ENCODE measurements at places on chromosomes 6 and 20.

DNA sequence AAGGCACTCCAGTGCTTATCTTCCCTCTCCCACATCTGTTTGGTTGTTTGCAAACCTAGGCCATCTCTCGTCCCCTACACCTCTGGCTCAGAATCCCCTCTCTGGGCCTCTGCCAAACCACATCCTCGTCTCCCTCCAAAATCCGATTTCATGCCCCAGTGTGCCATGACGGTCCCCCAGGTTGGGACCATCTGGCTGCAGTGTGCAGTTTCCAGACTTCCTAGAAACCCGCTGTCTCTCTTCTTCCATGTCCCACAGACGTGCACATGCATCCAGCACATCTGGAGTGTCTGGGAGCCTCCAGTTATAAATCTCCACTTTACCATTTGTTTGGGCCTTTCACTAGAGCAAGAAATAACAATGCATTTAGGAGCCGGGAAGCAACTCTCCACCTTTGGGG, 316.2 kb downstream of the KIF16B start:
- DNase-seq, result no peak

DNA sequence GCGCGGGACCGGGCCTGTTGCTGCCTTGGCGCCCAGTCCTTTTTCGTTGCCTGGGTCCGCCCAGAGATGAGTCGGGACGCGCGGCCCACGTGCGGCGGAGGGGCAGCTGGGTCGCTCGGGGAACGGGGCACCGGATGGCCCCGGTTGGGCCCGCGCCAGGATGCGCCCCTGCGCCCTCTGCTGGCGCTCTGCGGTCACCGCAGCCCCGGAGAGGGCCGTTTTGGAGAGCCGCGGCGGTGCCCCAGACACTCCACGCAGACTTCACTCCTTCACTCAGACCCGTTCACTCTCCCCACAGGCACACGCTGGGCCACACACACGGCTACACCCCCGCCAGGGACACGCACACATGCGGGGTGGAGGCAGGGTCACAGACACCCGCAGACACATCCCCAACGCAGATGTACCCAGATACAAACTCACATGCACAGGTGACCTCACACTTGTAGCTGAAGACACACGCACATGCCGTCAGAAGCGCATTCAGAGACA, 38.8 kb downstream of the SRC start:
- DNase-seq, result peak; percentile 53

DNA sequence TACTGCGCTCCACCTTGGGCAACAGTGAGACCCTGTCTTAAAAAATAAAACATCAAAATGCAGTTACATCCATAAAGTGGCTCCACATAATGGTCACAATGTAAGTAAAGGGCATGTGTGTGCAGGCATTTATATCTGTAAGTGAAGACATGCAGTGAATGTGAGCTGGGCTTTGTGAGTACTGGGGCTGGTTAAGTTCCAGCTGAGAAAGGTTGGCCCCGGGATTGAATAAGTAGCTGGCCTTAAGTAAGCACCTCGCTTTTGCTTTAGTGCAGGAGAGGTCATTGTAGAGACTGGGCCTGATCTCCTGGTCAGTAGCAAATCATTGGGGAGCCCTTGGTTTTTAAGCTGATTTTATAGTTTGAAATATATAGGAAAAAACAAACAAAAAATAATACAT, 8.0 kb downstream of the QKI start:
- no peak for DNase-seq

GRCh38 chr20:62303340-62304226, 786 bp downstream of the ADRM1 start:
- no peak for DNase-seq

- DNase-seq, result no peak
Observed at GRCh38 chr6:5184218-5184617, 76.5 kb downstream of the LYRM4 start.

GRCh38 chr6:150681578-150682395, 82.1 kb downstream of the PLEKHG1 start:
- DNase-seq, result no peak

- DNase-seq, result no peak
Observed at GRCh38 chr6:3230900-3231246, 3.4 kb upstream of the TUBB2B start.

GRCh38 chr6:12875051-12875450, 158.5 kb downstream of the PHACTR1 start:
- DNase-seq, result no peak

GRCh38 chr6:3428700-3429099, 28.1 kb downstream of the SLC22A23 start:
- no peak for DNase-seq

DNA sequence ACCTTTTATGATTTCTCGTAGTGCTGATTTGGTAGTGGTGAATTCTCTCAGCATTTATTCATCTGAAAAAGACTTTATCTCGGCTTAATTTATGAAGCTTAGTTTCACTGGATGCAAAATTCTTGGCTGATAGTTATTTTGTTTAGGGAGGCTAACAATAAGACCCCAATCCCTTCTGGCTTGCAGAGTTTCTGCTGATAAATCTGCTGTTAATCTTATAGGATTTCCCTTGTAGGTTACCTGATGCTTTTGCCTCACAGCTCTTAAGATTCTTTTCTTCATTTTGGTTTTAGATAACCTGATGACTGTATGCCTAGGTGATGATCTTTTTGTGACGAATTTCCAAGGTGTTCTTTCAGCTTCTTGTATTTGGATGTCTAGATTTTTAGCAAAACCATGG, 388.7 kb downstream of the UTRN start:
- DNase-seq, result no peak

DNA sequence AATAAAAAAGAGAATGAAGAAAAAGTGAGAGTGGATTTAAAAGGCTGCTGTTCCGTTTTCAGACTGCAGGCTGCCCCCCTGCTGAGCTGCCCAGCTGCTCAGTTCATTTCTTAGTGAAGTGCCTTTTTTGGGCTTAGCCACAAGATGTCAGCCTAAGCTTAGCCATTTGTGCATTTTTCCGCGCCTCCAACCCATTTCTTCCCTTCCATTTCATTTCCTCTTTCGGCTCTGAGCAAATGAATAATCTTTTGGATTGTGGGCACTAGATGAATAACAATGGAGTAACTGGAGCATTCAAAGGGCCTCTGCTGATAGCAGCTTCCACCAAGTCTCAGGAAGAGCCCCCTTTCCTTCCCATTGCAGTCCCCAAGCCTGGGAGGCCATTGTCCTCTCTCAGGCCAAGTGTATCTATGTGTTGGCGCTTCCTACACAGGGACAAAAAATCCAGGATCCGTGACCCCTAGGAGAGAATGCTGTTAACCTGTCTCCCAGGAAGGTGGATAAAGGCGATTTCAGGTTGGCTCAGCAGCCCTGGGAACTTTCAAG, 83.5 kb upstream of the SPTLC3 start:
- peak; percentile 42 for DNase-seq

- no peak for DNase-seq
Observed at GRCh38 chr6:146357578-146358430, 185.8 kb upstream of the RAB32 start.

GRCh38 chr6:100456908-100457235, 7.8 kb downstream of the SIM1 start:
- DNase-seq, result no peak

- no peak for DNase-seq
Observed at GRCh38 chr20:50328222-50328979, 137.8 kb downstream of the CEBPB start.

DNA sequence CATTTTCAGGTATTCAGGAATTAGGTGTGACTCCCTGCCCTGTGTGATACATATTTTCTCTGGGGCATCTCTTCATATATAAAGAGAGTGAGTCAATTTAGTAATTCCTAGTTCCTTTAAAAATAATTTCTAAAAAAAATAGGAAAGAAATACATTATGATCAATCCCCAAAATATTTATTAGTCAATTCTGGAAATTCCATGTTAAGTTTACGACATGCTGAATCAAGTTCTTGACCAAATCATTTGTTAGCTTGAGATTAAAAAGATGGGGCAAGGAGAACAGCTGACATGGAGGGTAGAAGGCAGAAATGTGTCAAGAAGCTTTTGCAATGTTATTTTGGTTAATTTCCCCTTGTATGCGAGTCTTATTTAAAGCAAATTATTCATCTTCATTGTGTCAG, 22.7 kb upstream of the PRDM1 start:
- no peak for DNase-seq

- DNase-seq, result no peak
Observed at GRCh38 chr6:75230484-75231325, 12.9 kb downstream of the COX7A2 start.

GRCh38 chr6:144123836-144124235, 26.5 kb upstream of the STX11 start:
- DNase-seq, result no peak

DNA sequence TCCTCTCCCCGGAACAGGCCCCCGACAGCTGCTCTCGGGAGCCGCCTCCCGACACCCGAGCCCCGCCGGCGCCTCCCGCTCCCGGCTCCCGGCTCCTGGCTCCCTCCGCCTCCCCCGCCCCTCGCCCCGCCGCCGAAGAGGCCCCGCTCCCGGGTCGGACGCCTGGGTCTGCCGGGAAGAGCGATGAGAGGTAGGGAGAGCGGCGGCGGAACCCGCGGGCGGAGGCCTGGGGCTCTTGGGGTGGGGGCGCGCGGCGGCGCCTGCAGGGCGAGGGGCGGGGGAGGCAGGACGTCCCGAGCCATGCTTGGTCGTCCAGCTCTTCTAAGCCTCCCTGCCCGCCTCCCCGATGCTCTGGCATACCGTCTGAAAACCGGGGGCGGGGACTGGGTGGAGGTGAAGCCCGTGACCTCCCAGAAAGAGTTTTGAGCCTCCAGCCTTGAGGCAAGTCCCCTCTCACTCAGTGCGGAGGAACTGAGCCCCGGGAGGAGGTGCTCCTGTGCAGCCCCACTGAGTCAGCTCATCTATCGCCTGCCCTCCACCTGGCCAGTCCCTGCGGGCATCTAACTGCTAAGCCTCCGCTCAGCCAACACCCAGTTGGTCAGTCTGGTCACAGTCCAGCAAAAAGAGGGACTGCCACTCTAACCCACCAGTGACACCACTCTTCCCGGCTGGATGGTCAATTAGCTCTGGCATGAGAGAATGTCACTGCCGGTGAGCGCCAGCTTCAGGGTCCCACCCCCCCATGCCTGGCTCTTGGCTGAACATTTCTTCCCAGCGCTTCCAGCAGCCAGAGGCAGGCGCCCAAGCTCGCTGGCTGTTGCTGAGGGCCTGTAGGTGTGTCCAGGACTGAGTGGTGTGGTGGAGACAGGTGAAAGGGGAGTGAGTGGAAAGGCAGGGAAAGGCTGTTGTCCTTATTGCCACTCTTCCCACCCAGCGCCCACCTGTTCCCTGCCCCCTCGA, 482 bp downstream of the DDR1 start:
- peak; percentile 67 for DNase-seq

DNA sequence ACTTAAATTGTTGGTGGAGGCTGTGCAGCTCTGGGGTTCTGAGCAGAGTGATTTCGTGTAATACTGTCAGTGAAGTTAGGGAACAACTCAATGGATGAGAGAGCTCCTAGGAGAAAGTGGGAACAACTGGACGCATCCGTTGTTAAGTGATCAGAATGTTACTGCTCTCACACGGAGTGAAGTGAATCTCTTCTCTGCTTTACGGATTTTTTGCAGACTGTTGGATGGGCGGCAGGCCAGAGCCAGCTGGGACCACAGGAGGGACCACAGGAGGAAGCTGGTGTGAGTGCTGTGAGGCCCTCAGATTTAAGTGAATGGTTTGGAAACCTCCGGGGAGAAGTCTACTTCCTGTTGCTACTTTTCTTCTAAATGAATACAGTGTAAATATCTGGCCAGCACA, 23.7 kb upstream of the PPP1R14C start:
- DNase-seq, result no peak

GRCh38 chr6:14294270-14294951, 176.8 kb downstream of the CD83 start:
- no peak for DNase-seq

DNA sequence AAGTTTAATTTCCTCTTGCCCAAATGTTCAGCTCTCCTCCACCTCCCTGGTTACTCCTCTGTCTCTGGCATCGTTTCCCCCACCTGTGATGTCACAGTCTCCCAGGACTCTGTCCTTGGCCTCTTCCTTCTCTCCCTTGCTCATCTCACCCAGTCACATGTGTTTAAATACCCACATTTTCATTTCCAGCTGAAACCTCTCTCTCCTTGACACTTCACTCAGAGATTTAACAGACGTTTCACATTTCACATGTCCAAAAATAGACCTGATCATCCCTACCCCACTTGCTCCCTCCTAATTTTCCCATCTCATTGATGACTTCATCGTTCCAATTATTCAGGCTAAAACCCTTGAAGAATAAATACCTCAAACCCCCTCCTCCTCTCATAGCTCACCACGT, 604.1 kb upstream of the JAG1 start:
- no peak for DNase-seq

DNA sequence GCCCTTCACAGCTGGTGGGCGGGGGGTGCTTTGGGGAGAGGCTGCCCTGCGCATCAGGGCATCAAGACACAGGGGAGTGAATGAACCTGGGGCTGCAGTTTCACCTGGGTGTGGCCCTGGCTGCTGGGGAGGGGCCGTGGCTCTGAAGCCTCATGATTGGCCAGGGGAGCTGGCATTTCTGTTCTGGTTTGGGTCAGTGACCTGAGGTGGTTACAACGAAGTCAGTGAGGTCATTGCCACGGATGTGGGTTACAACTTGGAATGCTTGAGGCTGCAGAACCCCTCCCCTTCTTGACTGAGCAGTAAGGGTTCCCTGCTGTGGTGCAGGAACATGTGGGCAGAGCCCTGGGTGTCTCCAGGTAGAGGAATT, 3.0 kb downstream of the TCEA2 start:
- DNase-seq, result no peak

DNA sequence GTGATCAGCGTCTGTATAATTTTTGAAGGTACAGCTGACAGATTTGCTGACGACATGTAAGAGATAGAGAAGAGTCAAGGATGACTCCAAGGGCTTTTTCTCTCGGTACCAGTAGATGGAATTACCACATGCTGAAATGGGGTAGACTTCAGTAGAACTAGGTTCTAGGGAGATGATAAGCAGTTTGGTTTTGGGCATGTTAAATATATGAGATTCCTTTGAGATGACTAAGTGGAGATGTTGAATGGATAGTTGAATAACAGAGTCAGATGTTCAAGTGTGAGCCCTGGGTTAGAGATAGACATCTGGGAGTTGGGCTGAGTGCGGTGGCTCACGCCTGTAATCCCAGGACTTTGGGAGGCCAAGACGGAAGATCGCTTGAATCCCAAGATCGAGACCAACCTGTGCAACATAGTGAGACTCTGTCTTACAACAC, 50.0 kb downstream of the PHF20 start:
- no peak for DNase-seq

- DNase-seq, result no peak
Observed at GRCh38 chr20:59221707-59222252, 58.2 kb downstream of the ZNF831 start.

DNA sequence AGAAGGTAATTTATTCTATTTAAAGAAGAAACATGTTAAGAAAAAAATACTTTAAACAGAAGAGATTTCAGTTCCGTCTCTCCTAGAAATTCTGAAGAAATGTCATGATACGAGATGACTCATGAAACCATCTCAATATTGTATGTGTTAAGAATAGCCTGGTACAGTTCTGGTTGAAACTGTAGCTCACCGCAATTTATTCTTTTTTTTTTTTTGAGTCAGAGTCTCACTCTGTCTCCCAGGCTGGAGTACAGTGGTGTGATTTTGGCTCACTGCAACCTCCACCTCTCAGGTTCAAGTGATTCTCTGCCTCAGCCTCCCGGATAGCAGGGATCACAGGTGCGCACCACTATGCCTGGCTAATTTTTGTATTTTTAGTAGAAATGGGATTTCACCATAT, 103.3 kb downstream of the ARHGAP18 start:
- DNase-seq, result no peak

Data from C1 segment of cervical spinal cord (tissue), 14 donors.